Foreskin keratinocyte (primary cell): ENCODE measurements at places on chromosomes 3 and 15. TPM values are rescaled to one million over a fixed set of nuclear protein-coding genes. Genes with fewer than 3 reads are reported as not detected.
A peak's percentile ranks its signal among the peaks of the same experiment; 100 is the strongest.

GRCh38 chr3:3172627-3173026, 6.9 kb downstream of the CRBN start:
- DNase-seq: no peak

GRCh38 chr15:70339571-70340493, 242.1 kb upstream of the TLE3 start:
- DNase-seq: peak; percentile 8

DNA sequence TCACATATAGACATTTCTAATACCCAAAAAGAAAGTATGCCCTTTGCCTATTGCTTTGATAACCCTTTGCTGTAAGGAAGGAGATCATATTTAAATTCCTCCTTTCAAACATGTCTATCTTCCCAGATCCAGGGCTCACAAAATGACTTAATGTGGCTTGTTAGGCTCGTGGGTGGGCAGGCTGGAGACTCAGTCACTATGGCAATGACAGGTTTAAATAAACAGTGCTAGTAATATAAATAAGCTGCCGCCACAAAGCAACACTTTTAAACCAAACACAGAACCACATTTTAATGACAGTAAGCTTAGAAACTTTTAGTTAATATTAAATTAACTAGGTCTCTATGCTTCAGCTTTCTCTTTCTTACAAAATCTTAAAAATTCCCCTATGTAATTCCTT, 616.0 kb upstream of the NAALADL2 start:
- no peak for DNase-seq

DNA sequence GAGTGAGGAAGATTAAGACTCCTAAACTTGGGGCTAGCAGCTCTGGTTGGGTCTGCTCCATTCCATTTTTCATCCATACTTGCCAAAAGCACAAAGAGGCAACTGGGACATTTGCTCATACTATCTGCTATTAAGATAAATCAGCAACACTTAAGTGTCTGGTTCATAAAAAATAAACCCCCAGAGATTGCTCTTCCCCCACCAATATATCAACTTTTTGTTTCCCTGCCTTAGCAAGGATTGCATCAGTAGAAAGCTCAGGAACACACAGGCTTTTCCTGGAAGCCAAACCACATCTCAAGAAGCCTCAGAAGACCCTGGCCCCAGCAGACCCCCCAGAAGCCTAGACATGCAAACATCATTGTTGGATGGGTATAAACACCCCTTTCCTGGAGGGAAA, 232.4 kb upstream of the WNT5A start:
- DNase-seq: no peak

DNA sequence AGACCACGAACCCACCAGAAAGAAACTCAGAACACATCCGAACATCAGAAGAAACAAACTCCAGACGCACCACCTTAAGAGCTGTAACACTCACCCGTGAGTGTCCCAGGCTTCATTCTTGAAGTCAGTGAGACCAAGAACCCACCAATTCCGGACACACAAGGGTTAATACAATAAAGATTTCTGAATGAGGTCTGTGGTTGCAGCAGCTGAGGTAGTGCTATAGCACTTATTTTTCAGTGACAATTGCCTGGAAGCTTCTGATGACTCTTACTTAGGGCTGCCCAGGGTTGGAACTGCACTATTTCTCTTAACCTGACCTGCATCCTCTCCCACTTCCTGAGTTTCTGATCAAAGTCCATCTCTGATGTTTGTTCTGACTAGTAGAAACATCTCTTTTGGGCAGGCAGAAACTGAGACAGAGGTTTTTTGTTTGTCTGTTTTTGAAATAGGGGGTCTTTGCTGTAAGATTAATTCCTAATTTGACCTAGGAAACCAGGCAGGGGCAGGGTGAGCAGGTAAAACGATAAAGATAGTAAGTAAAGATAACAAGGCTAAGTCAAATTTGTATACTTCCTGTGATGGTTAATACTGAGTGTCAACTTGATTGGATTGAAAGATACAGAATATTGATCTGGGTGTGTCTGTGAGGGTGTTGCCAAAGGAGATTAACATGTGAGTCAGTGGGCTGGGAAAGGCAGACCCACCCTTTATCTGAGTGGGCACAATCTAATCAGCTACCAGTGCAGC, 169.1 kb downstream of the GAP43 start:
- peak; percentile 37 for DNase-seq

DNA sequence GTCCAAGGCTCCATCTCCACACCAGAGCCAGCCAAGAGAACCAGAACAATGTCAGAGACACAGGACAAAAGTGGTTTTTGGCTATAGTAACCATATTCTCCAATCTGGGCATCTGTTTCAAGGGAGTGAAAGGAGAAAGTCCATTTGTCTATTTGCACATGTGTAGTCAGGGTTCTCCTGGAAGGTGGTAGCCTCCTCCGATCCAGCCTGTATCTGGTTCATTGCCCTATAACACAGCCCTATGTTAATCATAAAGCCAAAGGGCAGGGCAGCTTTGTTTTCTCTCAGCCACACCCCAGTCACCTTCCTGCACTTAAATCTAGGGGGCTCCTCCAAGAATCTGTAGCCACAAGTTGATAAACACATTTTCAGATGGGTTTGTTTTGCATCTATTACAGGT, 128.1 kb upstream of the ADPGK start:
- DNase-seq: no peak

THBS1 gene
- total RNA-seq: 2,996 and 3,493 TPM in 2 replicates

SERINC4 gene
- total RNA-seq: 0.04 and 0.07 TPM in 2 replicates

DNA sequence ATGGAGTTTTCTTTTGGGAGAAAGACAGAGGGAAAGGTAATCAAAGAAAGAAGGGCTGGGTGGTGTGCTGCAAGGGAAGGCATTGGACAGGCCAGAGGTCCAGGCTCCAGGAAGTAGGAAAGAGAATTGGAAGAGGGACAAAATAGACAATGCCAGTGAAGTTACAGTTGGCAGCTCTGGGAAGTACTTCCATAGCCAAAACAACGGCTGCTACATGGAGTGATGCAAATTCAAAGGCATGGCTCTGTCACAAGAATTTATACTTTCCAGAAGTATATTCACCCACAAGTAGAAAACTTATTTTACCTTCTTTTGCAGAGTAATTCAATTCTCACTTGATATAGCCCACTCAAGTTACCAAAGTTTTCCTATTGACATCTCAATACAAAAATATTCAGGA, 191.5 kb downstream of the TNIK start:
- no peak for DNase-seq

C3orf22 gene
- not detected in 2 replicates for total RNA-seq

DNA sequence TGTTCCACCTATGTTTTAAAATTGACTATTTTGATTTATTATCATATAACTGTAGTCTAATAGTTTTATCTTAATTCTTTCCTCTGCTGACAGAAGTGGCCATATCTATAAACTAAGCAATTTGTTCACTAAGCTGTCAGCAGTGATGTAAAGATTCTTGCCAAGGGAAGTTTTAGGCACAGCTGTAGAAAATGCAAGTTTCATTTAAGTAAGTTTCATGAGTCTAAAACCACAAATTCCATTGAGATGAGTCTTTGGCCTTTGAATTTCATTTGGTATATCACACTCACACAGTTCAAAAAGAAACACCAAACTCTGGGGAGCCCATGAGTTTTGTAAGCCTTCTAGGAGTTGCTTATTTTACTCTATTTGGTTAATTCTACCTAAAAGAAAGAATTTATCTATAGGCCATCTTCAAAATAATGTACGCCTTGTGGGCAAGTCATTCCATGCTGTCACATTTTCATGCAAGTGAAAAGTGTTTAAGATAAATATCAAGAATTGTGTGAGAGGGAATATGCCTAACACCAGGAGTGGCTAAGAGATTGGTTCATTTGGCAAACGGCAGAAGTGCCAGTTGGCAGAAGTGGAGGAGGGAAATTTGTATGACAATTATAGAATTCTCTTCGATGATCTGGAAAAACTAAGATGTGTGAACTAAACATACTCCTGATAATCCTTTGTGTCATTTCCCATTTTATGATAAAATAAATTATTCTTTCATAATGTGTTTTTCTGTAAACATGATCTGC, 292.9 kb downstream of the ZIC4 start:
- DNase-seq: peak; percentile 65

PPP1R14D gene
- total RNA-seq: not detected in 2 replicates

GRCh38 chr3:30666572-30667279, 60.3 kb downstream of the TGFBR2 start:
- DNase-seq: no peak

- no peak for DNase-seq
Measured at GRCh38 chr15:66164788-66165187, 88.8 kb downstream of the MEGF11 start.

- DNase-seq: no peak
Measured at GRCh38 chr3:4643904-4644547, 150.9 kb downstream of the ITPR1 start.

DNA sequence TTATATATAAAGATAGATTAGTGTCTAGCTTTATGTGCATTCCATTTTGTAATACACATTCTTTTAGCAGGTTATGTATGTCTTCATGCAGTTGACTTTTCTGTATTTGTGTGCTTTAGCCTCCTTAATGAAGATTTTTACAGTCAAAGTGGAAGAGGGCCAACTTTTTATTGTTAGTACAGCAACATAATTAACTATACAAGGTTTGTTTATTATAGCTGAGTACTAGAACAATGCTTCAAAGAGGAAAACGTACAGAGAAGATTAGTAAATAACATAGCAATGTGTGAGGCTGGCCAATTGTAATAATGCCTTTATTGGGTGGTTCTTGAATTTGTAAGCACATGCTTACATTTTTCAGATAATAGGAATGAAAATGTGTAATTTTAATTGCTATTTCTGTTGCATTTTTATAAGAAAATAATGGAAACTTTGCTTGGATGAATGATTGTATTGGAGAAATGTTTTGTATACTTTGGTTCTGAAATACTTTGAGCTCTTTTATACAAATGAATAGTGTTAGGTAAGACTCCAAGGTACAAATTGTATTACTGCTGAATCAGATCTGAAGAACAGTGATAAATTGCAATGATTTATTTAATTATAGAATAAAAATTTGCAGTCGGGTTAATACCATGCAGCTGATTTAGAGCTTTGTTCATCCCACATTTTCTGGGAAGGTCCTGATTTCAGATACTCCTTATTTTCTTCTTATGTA, 41.4 kb downstream of the UBE2E2 start:
- DNase-seq: no peak

GRCh38 chr3:127034990-127035652, 52.2 kb downstream of the PLXNA1 start:
- DNase-seq: no peak

DNA sequence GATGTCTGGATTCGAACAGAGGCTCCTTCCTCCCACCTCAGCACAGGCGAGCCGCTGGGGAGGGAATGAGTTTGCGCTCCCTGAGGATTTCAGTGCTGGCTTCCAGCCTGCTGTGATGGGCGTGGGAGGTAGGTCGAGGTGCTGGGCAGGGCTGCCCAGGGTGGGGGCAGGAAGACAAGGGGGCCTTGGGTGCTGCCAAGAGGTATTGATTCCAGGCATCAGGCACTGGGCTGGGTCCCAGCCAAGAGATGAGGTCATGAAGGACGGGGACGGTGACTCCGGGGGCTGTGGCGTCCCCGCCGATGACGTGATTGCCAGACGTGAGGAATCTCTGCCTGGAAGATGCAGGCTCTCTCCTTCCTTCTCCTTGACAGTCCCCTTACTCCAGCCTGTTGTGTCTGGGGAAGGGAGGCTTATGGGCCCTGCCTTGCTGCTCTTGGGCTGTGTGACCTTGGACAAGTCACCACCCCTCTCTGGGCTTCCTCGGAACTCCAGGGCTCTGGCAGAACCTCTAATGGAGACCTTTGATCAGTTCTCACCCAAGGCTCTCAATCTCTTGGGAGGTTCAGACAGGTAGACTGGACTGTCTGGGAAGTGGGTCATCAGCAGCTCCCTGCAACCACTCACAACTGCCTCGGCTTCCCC, 116.8 kb downstream of the FBLN2 start:
- no peak for DNase-seq

SKOR1 gene
- total RNA-seq: not detected in 2 replicates

DNA sequence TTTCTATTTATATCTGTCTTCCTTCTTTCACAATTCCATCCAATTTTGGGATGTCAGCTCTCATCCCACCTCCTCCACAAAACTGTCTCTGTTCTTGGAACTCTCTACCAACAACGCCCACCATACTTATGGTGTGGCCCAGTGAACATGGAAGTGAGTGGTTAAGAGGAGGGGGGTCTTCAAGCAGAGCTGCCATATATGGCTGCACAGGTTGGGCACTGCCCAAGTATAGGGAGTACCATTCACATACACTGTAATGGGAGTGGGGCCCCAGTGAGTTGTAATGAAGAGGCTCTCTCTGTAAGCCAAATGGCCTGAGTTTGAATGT, 7.9 kb upstream of the CAMK1 start:
- no peak for DNase-seq
